Activated CD4-positive, CD25-positive, alpha-beta regulatory T cell treated with anti-CD3 and anti-CD28 coated beads, Interleukin-2, amount 50 U/mL, for 72 hours (primary cell): ENCODE measurements at places on chromosomes 2 and 18.

DNA sequence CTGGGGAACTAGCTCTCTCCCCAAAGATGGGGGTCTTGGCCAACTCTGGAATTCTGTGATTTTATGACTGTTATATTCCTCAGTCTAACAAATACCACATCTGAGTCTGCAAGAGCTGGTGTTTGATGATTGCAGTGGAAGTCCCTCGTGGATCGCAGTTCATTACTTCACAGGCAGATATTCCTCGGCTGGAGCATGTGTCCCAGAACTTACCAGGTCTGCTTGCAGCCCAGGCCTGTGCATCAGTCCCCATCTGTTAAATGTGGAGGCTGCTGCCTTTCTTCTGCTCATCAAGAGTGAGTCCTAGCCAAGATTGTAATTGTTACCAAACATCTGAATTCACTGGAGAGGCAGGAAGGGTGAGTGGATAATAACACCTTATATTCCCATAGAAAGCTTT, 55.5 kb downstream of the PRKCE start:
- DNase-seq: no peak

DNA sequence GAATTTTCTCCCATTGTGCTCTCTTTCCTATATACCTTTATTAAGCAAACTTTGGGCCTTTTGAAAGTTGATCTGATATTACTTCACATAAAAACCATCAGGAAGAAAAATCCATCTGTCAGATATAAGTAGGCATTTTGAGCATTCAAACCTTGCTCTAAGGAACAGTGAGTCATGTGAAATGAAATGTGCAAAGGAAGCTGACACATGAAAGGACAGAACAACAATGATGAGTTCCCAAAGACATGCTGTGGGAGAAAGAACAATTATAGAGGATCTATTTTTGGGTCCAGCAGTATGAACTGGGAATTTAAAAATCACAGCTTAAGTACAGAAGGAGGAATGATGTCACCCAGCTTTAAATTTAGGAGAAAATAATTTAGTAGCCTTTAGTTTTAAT, 18.1 kb downstream of the CALCRL start:
- no peak for DNase-seq

DNA sequence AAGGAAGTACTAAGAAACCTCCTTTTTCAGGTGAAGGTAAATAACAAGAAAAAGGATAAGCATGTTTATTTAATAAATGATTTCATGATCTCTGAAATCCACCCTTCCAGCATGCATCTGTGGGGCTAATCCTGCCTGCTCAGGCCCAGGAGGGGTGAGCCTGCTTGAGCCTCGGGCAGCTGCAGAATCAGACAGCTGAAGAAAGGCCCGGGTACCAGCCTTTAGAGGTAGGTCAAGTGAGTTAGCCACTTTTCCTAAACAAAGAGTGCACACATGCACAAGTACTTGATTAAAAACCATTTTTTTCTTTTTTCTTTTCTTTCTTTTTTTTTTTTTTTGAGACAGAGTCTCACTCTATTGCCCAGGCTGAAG, 25.7 kb upstream of the FZD7 start:
- DNase-seq: no peak

- DNase-seq: no peak
Measured at GRCh38 chr18:42126586-42126985, 171.6 kb downstream of the PIK3C3 start.

DNA sequence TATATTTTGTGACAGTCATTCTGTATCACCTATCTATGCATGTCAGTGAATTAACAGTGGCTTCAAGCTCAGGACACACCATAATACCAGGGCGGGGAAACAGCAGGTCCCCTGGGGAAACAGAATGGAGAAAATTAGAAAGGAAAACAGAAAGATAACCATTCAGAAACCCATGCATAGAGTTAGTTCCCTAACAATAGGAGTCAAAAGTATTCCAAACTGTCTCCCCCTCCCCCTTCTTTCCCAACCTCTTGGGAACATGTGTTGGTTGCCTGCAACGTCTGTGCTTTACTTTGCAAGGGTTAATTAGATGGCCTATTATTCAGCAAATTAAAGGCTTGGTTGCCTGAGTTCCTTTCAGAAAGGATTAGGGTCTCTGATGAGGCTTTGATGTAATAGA, 176.4 kb downstream of the MYO3B start:
- no peak for DNase-seq

GRCh38 chr2:210475706-210476105, 853 bp downstream of the LANCL1 start:
- DNase-seq: no peak

DNA sequence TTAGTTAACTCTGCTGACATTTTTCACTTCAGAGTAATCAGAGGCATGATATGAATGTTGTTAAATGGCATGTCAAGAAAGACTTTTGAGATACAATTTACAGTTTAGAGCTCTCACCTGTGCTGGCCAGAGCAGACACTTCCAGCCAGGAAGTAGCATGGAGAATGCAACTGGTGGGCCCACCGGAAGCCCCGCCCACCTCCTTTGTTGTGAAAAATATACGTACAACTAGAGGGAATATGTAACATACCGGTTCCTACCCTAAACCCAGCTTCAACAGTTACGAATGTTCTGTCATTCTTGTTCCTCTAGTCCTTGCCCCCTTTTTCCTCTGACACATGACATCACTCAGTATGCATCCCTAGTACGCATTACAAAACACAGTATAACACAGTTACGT, 70.2 kb upstream of the ITM2C start:
- DNase-seq: no peak

DNA sequence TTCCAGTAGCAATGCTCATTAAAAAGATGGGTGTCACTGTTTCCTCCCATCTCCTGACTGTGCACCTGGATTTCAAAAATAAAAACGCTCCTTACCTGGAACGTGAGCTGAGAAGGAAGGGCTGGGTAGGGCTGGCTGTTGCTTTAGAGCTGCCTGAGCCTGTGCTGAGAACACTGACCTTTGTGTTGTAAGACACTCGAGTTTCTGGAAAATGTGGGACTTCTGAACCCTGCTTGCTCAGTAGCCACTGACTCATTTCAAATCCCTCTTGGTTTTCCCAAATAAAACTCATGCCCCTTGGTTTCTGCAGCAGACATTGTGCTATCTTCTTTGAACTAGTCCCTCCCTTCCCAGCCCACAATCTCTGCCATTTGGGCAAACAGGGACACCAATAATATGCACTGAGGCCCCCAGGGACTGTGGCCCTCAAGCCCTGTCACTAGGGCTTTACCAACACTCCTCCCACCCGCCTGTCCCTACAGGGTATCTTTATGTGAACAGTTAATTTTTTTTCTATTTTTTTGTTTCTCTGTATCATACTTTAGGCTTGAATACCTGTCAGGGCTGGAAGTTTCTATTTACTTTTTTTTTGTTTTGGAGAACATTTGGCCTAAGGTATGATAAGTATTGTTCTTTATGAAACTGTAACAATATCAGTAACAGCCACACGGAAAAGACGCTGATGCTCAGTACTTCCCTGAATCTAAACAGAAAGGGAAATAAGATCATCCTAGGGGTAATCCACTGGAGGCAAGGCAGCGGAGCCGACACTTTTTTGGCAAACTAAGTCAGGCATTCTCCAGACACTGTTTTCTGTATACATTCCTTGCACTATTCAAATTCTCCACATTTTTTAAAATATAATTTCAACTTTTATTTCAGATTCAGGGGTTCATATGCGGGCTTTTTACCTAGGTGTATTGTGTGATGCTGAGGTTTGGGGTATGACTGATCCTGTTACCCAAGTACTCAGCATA, 280.2 kb downstream of the STK39 start:
- DNase-seq: no peak

GRCh38 chr18:519019-519879, 18.7 kb upstream of the COLEC12 start:
- no peak for DNase-seq

DNA sequence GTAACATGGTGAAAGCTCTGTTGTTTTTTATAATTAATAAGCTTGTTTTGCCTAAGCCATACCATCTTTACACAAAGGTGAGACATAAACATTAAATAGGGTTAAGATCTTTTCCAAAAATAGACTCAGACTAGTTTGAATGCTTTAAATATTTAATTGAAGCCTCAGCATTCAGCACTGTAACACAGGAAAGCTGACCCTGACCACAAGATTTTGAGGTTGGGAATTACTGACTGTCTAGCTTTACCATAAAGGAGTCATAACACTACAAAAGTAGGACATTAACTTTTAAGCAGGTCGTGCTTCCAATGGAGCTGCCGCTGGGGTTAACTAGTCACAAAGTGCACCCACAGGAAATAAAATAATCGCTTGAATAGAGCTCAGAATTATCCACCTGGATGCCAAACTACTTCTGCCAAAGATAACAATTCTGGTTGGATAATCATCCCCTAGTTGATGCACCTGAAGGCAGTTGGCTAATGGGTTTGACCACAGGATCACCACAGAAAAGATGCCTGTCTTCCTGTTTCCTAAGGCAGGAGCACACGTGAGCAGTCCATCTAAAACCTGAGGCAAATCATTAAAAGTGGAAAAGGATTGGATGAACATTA, 106.2 kb downstream of the COBLL1 start:
- DNase-seq: no peak

DNA sequence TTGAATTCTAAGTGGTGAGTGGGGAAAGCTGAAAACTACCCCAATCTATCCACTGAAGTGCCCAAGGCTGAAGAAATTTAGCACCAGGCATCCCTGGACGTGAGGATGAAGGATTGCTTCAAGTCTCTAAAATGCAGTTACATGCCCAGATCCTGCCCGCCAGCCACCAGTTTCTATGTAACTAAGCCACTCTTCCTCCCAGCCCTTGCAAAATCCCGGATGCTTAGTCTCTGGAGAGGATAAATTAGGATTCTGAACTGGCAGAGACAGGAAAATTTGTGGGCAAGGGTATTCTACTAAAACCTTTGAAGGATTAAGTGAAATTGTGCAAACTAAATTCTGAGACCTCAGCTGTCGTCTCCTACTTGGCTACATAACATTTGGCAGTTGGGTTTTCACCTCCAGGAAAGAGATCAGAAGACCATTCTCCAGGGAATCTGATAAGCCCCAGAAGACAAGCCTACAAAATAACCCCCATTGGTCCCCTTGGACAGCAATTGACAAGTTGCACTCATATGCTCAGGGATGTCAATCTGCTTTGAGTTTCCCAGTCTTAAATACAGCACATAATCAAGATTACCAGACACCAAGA, 93.9 kb upstream of the CD226 start:
- no peak for DNase-seq

- no peak for DNase-seq
Measured at GRCh38 chr2:198371921-198372543, 567.6 kb downstream of the PLCL1 start.

DNA sequence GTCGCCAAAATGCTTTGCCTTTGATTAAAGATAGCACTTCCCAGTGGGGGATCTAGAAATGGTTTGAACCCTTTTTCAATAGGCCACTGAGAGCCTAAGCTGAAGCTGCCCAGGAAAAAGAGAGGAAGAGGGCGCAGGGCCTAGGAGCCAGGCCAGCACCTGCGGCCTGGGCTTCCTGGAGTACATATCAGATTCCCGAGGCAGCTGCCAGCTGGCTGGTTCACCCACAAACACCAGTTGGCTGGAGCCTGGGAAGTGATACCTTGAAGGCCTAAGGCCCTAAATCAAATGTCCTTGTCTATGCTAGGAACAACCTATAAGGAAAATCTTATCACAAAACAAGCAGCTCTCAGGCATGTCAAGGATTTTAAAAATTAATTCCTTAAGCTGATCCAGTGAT, 37.1 kb downstream of the ANKRD44 start:
- no peak for DNase-seq

- no peak for DNase-seq
Measured at GRCh38 chr2:37827911-37828511, 97.1 kb upstream of the RMDN2 start.

- no peak for DNase-seq
Measured at GRCh38 chr2:43774617-43775016, 778 bp downstream of the DYNC2LI1 start.

DNA sequence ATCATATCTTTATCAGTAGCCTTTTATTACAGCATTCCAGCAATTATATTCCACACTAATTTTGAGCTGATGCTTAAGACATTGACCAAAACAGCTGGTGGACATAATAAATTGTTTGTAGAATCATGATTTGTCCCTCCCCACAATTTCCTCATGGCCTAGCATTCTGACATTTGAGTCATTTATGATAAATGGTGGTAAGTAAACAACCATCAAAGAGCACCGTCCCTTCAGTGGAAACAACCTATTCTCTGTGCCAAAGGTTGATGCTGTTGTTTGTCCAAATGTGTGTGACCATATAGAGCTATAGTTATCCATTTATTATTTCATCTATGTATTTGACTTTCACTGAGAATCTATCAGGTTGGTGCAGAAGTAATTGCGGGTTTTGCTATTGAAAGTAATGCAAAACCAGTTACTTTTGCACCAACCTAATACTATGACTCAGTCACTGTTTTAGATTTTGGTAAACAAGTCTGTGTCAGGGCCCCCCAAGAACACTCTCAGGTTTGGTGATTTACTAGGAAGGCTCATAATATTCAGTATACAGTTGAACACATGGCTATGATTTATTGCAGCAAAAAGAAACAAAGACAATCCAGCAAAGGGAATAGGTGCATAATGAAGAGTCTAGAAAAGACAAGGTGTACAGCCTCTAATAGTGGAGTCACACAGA, 608.7 kb upstream of the REG3G start:
- DNase-seq: no peak

GRCh38 chr2:101251844-101252407, 760 bp upstream of the CNOT11 start:
- DNase-seq: no peak

DNA sequence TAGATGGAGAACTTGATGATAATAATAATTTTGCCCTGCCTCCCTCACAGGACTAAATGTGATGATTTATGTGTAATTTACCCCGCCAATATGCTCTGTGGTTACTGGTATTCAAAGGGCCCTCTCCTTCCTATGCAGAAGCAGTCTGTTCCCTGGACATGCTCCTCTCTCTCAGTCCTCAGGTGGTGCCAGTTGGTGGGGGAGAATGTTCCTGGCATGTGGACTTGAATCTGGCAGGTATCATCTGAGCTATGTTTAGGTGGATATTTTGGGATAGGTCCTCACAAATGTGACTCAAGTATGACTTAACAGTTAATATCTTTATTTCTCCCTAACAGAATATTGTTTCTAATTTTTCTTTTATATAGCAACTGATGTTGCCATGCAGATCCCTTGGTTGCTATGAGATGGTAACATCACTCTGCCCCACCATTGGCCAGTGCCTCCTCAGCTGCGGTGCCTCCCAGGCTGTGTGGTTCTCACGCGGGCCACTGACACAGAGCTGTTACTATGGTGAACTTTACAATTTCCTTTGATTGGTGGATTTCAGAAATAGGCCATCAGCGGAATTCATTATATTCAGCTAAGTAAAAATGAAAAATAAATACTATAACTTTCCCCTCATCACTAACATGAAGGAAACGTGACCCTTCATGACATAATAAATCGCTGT, 106.7 kb upstream of the PELI1 start:
- no peak for DNase-seq

DNA sequence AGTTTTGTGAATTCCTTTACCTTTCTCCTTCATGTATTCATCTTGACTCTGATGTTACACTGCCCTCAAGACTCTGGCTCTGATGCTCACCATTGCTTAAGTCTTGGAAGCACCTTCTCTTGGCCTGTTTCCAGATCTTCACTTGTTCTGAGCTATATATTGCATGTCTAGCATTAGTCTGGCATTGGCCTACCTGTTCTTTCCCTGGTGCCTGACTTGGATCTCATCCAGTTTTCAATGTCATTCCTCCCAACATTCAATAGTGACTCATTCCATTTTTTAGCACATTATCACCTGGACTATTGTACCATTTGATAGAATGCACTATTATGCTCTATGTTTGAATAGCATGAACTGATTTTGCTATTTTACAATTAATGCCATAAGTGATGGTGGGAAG, 127.3 kb upstream of the NYAP2 start:
- no peak for DNase-seq

GRCh38 chr2:234556848-234557573, 60.1 kb upstream of the ARL4C start:
- no peak for DNase-seq

GRCh38 chr2:15912203-15912602, 28.1 kb upstream of the MYCN start:
- DNase-seq: no peak
